Stimulated activated CD8-positive, alpha-beta memory T cell treated with anti-CD3 and anti-CD28 coated beads, Interleukin-4, amount 100 ng/mL, for 4 hours (primary cell): ENCODE measurements at places on chromosomes 5 and 9.

DNA sequence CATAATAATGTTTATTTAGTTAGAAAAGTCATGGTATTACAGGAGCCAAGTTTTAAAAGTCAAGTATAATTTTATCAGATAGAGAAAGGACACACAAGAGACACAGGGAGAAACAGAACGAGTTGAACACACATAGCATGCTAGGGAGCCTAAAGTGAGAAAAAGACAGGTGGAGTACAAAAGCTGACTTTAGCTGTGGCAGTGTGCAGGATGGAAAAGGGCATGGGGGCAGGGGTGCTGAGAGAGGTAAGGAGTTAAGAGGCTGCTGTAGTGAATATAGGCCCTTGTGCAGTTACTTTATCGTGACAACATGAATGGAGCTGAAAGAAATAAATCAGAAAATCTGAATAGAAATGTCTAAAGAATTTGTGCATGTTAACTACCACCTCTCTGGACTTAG lies 18.0 kb downstream of the HMGCS1 start:
- no peak for DNase-seq

DNA sequence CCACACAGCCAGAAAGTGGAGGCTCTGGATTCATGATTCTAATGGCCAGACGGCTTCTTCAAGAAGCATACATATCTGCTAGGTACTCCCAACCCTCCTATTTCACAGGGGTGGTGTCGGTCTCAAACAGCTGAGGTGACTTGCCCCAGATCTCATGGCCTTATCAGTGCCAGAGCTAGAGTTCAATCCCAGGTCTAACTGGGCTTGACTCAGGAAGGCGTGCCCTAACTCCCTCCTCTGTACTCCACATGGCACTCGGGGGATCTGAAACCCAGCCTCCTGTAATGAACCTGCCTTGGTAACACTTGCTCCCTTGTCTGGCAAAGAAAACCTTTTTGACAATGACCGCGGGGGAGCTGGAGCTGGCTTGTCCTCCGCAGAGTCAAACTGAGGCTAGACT lies 2.1 kb downstream of the QRFP start:
- DNase-seq = no peak

- no peak for DNase-seq
These were observed 4.3 kb downstream of the NKD2 start for GRCh38 chr5:1012900-1013237.

DNA sequence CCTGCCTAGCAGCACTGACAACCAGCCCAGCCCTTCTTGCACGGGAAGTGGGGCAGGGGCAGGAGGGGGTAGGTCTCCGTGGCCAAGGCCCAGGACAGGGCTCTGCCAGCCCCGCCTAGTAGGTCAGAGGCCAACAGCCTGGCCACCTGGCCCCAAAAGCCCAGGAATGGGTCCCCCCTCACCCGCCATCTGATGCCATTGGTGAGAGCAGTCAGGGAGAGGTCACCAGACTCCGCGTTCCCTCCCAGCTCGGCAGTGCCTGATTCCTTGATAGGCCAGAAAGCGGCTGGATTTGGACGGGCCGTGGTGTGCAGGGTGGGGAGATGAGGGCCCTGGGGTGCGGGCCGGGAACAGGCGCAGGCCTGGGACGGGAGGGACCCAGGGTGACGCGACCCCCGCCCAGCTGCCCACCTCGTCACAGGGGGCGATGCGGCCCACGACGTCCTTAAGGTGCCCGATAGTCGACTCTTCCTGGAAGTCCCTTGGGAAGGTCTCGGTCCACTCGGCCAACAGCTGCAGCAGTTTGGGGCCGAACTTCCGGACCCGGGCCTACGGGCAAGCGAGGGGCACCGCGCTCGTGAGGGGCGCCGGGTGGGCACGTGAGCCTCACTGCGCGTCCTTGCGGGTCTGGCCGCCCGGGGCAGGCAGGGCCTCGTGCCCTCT lies 64.5 kb upstream of the RNF130 start:
- no peak for DNase-seq

GRCh38 chr9:5951686-5952211 lies 61.1 kb downstream of the MLANA start:
- no peak for DNase-seq

DNA sequence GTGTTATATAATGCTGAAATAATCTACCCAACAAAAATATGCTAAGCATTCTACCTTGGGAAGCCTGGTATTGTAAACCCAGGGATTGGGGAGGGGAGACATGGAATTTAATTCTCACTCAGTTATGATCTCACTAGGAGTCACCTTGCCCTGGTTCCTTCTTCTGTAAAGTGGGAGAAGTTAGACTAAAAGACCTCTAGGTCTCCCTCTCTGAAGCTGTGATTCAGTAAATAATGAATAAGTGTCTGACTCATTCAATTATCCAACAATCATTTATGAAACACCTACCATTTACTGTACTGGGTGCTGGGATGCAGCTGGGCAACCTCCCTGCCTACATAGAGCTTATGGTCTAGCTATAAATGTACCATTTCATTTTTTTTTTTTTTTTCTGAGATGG lies 20.2 kb upstream of the SPARC start:
- no peak for DNase-seq

- DNase-seq = no peak
These were observed 85.3 kb downstream of the FAM114A2 start for GRCh38 chr5:153953411-153953810.

- DNase-seq = no peak
These were observed 22.1 kb upstream of the LRRC14B start for GRCh38 chr5:169071-169727.

- no peak for DNase-seq
These were observed 89.5 kb downstream of the EPB41L4A start for GRCh38 chr5:112329419-112330090.

GRCh38 chr9:130927995-130928900 lies 10.8 kb downstream of the FIBCD1 start:
- DNase-seq = no peak

- DNase-seq = no peak
These were observed 12.5 kb downstream of the RGS3 start for GRCh38 chr9:113475992-113476391.

- DNase-seq = no peak
These were observed 1057.2 kb upstream of the EDIL3 start for GRCh38 chr5:85441853-85442252.

DNA sequence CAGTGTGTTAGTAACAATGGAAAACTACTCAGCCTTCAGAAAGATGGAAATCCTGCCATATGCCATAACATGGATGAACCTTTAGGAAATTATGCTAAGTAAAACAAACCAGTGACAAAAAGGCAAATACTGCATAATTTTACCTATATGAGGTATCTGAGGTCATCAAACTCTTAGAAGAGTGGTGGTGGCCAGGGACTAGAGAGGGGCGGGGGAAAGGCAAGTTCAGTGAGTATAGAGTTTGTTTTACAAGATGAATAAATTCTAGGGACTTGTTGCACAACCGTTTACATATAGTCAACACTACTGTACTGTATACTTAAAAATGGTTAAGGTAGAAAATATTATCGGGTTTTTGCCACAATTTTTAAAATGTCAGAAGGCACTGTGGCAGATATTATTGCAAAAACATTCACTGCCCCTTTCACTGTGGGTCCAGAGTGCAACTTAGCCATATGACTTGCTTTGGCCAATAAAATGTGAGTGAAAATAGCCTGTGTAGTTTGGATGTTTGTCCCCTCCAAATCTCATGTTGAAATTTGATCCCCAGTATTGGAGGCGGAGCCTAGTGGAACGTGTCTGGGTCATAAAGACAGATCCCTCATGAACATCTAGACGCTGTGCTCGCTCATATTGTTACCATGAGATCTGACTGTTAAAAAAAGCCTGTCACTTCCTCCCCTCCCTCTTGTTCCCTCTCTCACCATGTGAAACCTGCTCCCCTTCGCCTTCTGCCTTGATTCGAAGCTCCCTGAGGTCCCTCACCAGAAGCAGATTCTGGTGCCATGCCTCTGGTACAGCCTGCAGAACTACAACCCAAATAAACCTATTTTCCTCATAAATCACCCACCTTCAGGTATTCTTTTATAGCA lies 9.5 kb downstream of the ZNF367 start:
- DNase-seq = no peak

DNA sequence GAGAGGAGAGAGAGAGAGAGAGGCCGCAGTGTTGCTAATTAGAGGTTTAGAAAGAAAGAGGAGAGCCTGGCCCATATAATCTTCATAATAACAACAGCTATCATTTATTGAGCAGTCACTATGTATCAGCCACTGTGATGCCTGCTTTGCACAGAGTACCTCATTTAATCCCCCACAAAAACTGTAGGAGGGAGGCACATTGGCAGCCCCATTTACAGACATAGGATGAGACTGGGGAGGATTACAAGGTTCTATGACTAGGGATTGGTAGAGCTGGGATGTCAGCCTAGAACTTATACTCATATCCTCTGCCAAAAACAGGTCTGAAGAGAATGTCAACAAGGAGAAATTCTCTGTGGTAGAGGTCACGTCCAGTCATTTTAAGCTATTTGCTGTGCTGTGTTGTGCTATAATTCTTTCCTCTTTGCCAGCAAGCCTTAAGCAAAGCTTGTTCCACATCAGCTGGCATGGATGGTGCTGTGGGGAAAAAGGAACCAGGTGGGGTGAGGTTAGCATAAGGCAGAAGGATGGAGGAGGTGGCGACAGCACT lies 6.7 kb upstream of the GCNT4 start:
- DNase-seq = no peak

DNA sequence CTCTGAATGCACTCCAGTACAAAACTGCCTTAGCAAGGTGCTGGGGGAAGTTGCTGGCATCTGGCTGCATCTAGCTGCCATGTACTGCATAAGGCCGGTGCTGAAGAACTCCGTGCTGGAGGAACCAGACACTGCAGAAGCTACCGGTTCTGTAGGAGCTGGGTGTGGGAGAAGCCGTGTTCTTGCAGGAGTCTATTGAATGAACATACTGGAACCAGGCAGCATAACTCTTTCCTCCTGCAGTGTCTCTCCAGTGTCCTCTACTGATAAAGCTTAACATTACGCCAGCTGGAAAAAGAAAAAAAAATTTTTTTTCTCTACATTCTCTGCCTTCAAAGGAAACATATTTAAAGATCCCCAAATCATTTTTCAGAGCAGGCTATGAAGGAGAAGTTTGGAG lies 38.5 kb downstream of the VPS13A start:
- DNase-seq = no peak

- no peak for DNase-seq
These were observed 221.3 kb upstream of the TAS2R1 start for GRCh38 chr5:9851458-9851857.

DNA sequence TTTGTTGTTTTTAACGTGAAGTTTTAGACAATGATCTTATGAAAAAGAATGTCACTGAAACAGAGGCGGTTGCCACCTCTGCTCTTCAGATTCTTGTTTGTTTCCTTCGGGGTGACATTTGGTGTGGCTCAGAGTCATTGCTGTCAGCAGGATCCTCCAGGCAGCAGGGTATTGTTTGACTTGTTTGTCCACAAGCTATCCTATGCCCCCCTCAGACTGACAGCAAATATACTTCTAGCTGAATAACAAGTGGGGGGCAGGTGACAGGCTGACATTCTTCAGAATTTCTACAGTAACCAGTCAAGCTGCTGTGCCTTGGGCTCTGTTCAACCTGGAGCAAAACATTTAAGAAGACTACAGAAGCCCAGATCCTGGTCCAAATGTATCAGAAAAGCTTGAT lies 383.3 kb downstream of the YTHDC2 start:
- DNase-seq = no peak

DNA sequence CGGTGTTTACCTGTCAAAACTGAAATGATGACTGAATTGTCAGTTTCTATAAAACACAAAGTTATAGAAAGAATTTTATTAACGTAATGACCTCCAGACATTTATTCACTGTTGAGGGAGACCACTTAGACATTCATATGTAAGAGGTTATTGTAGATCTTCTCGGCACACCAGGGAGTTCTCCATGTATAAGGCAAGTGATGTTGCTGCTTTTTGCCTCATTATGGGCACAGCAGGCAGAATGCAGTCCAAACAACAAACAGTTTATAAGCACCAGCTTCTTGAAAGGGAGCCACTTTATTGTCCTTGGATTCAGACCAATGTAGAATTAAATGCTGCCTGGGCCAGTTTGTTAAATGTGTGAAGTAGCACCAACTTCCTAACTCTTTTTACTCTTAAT lies 66.7 kb downstream of the C7 start:
- DNase-seq = no peak

- DNase-seq = no peak
These were observed 14.8 kb upstream of the CLPTM1L start for GRCh38 chr5:1359713-1360112.

GRCh38 chr9:15211160-15211814 lies 95.7 kb downstream of the TTC39B start:
- DNase-seq = peak; percentile 12

DNA sequence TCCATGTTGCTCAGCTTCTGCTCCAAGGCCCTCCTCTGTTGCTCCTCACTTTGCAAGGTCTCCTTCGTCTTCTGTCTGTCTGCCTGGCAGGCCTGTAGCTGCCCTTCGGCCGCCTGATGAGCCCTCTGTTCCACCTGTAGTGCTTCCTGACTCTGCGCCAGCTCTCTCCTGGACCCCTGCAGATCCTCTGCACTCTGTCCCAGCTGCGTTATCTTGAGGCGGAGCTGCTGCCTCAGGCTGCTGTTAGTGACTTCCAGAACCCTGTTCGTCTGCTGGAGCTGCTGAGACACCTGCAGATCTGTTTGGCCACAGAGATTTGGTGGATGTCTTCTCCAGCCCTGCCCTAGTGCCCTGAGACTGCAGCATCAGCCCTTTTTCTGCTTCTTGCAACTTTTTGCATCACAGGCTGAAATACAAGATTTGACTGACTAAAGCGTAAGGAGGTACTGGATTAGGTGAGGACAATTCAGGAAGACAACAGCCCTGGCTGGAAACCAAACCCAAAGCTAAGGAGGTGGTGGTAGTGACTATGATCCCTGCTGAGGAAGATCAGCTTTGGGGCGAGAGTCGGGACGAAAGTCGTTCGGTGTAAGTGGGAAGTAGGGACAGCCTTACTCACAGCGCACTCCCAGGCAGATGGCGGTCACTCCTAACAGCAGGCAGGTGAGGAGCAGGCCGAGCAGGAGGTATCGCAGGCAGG lies 2.1 kb downstream of the CD72 start:
- no peak for DNase-seq

DNA sequence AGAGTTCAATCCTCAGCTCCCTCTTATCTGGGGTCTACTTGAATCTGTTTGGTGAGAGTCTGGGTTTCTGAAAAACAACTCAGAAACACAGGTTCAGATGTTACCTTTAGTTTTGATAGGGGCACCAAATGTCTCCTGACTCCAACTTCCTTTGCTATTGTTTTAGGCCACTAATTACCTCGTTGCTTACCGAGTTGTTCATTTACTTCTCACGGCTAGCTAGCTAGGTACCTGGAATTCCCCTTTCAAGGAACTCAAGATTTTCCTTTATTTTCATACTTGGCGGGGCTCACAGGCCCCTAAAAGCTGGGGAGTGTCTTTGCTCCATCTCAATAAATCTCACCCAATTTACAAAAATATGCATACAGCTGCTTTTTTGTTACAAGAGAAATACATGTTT lies 111.4 kb downstream of the SLC28A3 start:
- DNase-seq = no peak
